Activated T-helper 2 cell treated with anti-CD3 and anti-CD28 coated beads, Interferon-gamma antibody, Interleukin-2, Interleukin-4, amounts not matched to agents 10 μg/mL and 5 μg/mL and 100 μg/mL, durations not matched to agents 14 hours and 24 hours and 36 hours (primary cell): ENCODE measurements at places on chromosomes 4 and X. TPM values are rescaled to one million over a fixed set of nuclear protein-coding genes. Genes with fewer than 3 reads are reported as not detected.

DNA sequence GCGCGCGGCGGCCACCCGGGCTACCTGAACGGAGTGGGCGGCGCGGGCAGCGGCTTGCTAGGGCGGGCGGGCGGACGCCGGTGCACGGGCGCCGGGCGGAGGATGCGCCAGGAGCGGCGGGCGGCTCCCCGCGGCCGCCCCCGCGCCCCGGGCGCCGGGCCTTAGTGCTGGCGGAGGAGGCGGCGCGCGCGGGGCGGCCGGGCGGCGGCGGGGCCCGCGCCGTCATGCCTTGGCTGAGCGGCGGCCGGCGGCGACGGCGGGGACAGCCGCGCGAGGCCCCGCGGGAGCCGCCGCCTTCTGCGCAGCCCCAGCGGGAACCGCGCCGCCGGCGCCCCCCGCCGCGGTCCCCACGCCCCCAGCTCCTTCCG lies 48.2 kb downstream of the CLDN34 start:
- H3K27me3 ChIP-seq: peaks cover 4% of the 10 kb centered on the region
- DNase-seq: no peak
- no peak overlapping the region for H3K4me3 ChIP-seq
- H3K27ac ChIP-seq: no peak overlapping the region
- peaks cover 43% of the 10 kb centered on the region for H3K4me1 ChIP-seq

DNA sequence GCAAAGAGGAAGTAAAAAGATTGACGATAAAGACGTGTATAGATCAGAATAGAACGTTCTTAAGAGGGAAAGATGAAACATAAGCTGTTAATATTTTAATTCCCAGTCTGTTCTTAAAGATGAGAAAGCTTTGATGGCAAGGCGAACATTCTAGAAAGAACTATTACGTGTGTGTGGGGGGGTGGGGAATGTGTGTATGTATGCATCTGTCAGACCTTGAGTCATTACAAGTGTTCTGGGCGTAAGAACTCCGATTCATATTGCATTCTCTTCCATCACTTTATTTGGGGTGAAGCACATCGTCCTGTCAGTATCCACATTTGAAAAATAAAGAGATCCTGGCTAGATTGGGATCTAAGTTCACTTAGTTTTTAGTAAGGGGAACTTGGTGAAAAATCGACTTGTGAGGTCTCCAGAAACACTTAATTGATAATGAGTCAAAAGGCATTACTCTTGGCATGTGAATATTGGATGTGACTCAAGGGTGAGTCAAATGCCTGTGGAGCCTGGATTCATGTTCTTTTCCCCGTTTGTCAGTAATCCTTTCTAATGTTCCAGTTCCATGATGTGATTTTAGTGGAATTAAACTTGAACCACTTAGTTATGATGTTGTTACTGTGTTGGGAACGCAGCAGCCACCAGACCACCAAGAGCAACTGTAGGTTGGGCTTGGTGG lies 3.1 kb downstream of the SMS start:
- peaks cover 30% of the 10 kb centered on the region for H3K36me3 ChIP-seq
- peaks cover 48% of the 10 kb centered on the region for H3K4me1 ChIP-seq
- no peak for DNase-seq
- H3K27ac ChIP-seq: peak overlapping the region; percentile 74
- H3K4me3 ChIP-seq: peak overlapping the region; percentile 61
- no peaks in the 10 kb centered on the region for H3K27me3 ChIP-seq

DNA sequence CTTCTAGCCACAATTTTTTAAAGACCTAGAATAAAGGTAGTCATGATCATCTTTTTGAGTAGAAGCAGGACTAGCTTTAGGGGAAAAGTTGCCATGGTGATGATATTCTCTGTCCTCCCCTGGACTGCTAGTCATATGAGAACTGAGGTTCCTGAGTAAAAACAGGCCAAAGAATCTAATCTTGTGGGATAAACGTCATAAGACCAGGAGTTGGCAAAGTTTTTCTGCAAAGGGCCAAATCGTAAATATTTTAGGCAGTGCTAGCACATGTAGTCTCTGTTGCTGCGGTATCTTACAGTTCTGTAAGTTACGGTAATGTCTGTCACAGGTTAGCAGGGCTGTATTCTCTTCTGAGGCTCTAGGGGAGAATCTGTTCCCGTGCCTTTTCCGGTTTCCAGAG lies 3.4 kb downstream of the PRPS2 start:
- peaks cover 48% of the 10 kb centered on the region for H3K36me3 ChIP-seq
- H3K4me3 ChIP-seq: no peak overlapping the region
- no peaks in the 10 kb centered on the region for H3K27me3 ChIP-seq
- no peak overlapping the region for H3K27ac ChIP-seq

- H3K27me3 ChIP-seq: no peaks in the 10 kb centered on the region
- peaks cover 86% of the 10 kb centered on the region for H3K4me1 ChIP-seq
- no peak overlapping the region for H3K4me3 ChIP-seq
- no peak for DNase-seq
These were observed 55.4 kb downstream of the MAML3 start for GRCh38 chr4:140098455-140099160.

DNA sequence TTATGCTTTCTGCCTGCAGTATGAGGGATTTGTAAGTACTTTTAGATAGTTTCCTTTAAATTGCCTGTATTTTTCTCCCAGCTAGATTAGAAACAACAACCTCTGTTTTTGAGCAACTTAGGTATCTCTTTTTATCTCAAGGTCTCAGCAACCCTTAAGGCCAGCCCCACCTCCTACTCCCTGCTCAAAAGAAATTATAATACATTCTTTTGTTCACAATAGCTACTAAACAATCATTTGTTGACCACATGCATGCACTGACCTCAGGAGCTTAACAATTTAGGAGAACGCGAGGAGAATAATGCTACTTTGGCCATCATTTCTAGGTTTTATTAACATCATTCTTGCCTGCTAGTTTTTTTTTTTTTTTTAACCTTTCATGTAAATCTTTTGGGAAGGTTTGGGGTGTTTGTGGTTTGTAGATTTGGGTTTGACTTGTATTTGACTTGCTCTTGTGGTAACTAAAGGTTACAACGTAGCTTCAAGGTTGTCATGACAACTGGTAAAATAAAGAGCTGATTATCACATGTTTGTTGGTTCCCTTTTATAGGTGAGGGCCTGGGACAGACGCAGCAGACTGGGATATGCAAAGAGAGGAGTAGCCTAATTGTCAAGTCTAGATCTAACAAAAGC lies 145.4 kb upstream of the PLAC1 start:
- no peaks in the 10 kb centered on the region for H3K27me3 ChIP-seq
- H3K4me3 ChIP-seq: peak overlapping the region; percentile 14
- no peaks in the 10 kb centered on the region for H3K36me3 ChIP-seq
- peak overlapping the region; percentile 90 for H3K27ac ChIP-seq

- H3K27me3 ChIP-seq: peaks cover 2% of the 10 kb centered on the region
- no peak overlapping the region for H3K27ac ChIP-seq
- DNase-seq: no peak
- H3K4me3 ChIP-seq: no peak overlapping the region
- H3K4me1 ChIP-seq: peaks cover 4% of the 10 kb centered on the region
These were observed 169.9 kb upstream of the HS3ST1 start for GRCh38 chr4:11598591-11598990.

GRCh38 chr4:129603241-129603931 lies 507.4 kb downstream of the C4orf33 start:
- H3K4me3 ChIP-seq: no peak overlapping the region
- no peaks in the 10 kb centered on the region for H3K4me1 ChIP-seq
- H3K27me3 ChIP-seq: no peaks in the 10 kb centered on the region
- no peak for DNase-seq
- no peaks in the 10 kb centered on the region for H3K36me3 ChIP-seq

DNA sequence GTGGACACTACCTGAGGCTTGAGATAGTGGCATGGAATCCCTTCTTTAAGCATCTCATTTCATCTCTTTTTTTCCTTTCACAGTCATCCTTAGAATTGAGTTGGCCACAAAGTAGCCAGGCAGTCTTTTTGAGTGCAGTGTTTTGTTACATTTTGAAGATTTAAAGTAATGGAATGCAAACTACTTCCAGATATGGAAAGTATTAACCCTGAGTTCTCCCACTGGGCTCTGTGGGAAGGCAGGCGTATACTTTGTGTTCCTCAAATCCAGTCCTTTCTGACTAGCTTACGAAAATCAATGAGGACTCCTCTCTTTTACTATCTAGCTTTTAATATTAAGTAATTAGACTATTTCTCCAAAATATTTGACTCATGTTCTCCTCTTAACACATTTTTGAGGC lies 29.9 kb downstream of the PCDH10 start:
- no peak overlapping the region for H3K4me3 ChIP-seq
- no peak for DNase-seq
- no peaks in the 10 kb centered on the region for H3K4me1 ChIP-seq
- no peaks in the 10 kb centered on the region for H3K27me3 ChIP-seq
- H3K27ac ChIP-seq: no peak overlapping the region

DNA sequence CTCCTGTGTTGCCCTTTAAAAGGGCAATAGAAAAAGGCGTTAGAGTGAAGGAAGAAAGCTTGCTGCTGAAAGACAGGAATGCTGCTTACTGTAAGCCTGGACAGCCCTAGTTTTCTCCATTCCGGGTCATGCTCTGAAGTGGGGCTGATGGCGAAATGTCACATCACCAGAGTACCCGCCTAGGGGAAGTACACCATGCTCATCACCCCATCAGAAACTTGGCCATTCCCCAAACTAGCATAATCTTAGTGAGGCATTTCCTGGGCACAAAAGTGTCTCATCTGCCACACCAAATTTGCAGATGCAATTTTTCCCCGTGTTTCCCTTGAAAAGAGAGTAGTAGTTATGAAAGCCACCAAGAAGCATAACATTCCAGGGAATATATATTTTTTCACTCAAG lies 47.8 kb upstream of the CAMK2D start:
- DNase-seq: no peak
- H3K4me1 ChIP-seq: no peaks in the 10 kb centered on the region
- no peaks in the 10 kb centered on the region for H3K36me3 ChIP-seq
- H3K27me3 ChIP-seq: peaks cover 7% of the 10 kb centered on the region

DNA sequence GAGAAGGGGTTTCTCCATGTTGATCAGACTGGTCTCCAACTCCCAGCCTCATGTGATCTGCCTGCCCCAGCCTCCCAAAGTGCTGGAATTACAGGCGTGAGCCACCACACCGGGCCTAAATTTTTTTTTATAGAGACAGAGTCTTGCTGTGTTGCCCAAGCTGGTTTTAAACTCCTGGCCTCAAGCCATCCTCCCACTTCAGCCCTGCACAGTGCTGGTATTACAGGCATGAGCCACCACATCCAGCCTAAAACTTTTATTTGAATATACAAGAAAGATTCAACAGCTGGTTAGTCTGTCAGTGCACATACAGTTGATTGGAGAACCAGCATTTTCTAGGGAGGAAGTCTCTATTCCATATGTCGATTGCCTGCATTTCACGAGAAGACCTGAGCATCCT lies 91.2 kb downstream of the LRP2BP start:
- peaks cover 9% of the 10 kb centered on the region for H3K4me1 ChIP-seq
- H3K27ac ChIP-seq: no peak overlapping the region
- H3K27me3 ChIP-seq: no peaks in the 10 kb centered on the region
- peaks cover 10% of the 10 kb centered on the region for H3K36me3 ChIP-seq

GRCh38 chrX:111411557-111411956 lies 435 bp downstream of the DCX start:
- H3K27ac ChIP-seq: no peak overlapping the region

- no peak overlapping the region for H3K4me3 ChIP-seq
- DNase-seq: no peak
- H3K27ac ChIP-seq: no peak overlapping the region
- peaks cover 4% of the 10 kb centered on the region for H3K36me3 ChIP-seq
These were observed 211.7 kb downstream of the ZNF674 start for GRCh38 chrX:46333550-46333949.

GRCh38 chr4:99847362-99847976 lies 30.8 kb downstream of the DAPP1 start:
- H3K27ac ChIP-seq: peak overlapping the region; percentile 91
- DNase-seq: no peak
- H3K4me1 ChIP-seq: peaks cover 64% of the 10 kb centered on the region

DNA sequence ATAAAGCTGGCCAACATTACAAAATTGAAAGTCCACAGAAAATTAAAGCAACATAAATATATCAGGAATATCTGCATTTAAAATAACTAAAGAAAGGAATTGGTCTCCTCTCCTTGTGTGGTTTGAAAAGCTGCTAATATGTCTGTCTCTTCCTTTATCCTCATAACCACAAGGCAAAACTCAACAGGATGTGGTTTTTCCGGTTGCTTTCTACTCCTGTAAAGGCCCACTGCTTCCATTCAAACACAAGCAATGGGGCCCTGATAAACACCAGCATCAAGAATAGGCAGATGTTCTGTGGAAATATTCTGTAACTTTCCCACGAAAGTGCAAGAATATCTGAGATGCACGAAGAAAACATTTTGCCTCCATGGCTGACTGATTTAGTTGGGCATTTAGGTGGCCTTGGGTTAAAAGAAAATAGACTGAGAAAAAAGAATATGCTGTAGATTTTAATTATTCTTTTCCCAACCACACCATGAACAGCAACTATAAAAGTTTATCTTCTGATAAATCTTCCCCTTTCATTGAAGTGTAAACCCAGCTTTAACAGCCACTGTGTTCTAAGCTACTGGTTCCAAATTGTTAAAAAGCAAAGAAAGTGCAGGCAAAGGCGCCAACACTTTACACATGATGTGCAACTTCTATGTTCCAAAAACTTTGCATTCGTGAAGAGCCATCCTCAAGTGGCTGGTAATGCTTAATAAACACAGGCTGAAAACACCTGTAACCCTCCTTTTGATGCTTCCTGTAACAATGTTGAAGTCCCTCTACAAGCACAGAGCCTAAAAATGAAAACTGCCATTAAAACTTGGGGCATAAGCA lies 50.5 kb upstream of the NDST3 start:
- no peak for DNase-seq
- peaks cover 6% of the 10 kb centered on the region for H3K4me1 ChIP-seq
- H3K27ac ChIP-seq: no peak overlapping the region
- no peaks in the 10 kb centered on the region for H3K36me3 ChIP-seq

DNA sequence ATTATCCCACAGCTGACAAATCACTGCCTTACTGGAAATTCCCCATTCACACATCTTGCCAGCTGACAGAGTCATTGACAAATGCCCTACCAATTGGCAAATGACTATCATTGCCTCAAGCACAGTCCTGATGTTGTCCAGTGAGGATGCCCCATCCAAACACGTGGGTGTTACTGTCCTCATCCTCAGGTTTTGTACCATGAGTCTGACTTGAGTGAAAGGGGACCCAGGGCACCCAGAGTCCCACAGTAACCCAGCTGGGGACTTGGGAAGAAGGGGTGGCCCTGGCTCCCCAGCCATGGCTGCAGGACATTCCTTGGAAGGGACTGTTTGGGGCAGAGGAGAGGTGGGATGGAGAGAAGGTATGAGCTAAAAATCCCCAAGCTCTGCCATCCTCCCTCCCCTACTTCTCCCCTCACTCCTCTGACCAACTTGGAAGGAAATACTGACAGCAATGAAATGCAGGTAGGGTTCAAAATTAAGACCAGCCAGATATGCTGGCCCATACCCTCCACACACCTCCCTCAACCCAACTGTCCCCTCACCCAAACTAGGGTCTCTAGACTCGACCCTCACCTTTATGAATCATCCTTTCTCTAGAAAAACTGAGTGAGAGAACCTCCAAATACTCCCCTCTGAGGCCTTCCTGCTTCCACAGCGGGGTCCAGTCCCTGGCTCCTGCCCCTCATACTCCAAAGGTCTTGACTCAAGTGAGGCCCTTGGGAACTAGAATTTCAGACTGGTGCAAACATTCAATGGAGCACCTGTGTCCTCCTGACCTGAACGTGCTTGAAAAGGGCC lies 5.1 kb downstream of the TIMP1 start:
- H3K4me1 ChIP-seq: peaks cover 11% of the 10 kb centered on the region
- H3K36me3 ChIP-seq: peaks cover 10% of the 10 kb centered on the region
- H3K4me3 ChIP-seq: no peak overlapping the region

The GPR82 gene
- 0.14 TPM in 1 of 2 replicates, not detected in the other for total RNA-seq

The UGT2A3 gene
- not detected in 2 replicates for total RNA-seq

The SORBS2 gene
- total RNA-seq: not detected in 2 replicates

The DUSP21 gene
- total RNA-seq: not detected in 2 replicates

The KLHL2 gene
- 30.3 and 32.3 TPM in 2 replicates for total RNA-seq

The HELT gene
- not detected in 2 replicates for total RNA-seq

The CXCL10 gene
- total RNA-seq: 1.3 and 1.4 TPM in 2 replicates

The ATP1B4 gene
- not detected in 2 replicates for total RNA-seq

The PKD2 gene
- 13.6 and 16.6 TPM in 2 replicates for total RNA-seq

The TLR10 gene
- not detected in 2 replicates for total RNA-seq

The RBMX2 gene
- total RNA-seq: 23.8 and 24.4 TPM in 2 replicates
